ENCODE measurements at places on chromosomes 3 and 15.

DNA sequence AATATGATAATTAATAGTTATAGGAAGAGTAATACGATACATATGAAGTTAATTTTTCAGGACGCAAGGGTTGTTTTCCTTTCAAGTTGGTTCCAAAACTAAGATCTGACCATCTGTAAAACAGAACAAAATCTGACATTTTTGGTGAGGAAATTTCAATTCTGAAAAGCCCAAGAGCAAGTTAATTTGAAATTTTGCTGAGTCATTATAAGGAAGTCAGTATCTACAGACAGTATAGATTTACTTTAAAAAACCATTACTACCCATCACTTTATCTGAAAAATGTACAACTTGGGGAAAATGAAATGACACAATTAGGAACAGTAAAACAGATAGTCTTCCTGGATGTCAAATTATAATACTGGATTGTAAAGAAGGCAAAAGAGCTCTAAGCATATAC, 12.5 kb downstream of the INTS14 start:
- no peak for DNase-seq

DNA sequence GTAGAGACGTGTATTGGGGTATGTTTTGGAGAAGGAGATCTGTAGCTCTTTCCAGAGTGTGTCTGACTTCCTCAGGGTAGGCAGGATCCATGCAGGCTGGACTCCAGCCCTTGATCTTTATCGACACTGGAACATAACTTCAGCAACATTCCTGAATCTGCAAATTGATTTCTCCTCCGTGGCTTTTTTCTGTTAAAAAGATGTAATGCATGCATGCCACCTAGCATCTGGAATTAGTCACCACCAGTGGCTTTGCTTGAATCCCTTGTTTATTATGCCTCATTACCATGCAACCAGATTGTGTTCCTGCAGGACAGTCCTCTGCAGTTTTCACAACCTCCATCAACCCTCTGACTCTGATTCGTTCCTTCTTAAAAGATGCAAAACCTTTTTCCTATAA, 86.1 kb downstream of the CCNL1 start:
- DNase-seq = no peak

- no peak for DNase-seq
These were observed 212.3 kb upstream of the NECTIN3 start for GRCh38 chr3:110859336-110859735.

GRCh38 chr3:9779721-9780457, 10.1 kb upstream of the CAMK1 start:
- peak; percentile 62 for DNase-seq

DNA sequence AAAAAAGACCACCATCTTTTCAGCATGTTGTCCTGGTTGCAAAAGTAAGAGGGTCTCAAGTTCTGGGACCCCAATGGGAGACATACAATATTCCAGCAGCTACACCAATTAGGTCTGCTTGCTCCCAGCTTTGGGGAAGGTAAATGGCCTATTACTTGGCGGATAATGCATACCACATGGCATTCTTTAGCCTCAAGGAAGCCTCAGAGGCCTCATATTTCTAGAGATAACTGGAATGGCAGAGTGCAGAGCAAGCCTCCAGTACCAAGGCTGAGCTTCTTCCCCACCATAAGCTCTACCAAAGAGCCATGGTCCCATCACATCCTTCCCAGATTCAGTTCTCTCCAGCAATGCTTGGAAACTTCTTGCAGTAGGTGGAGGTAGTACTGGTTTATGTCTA, 493.8 kb downstream of the SHQ1 start:
- no peak for DNase-seq

- DNase-seq = no peak
These were observed 179.2 kb downstream of the LSAMP start for GRCh38 chr3:116265976-116266584.

DNA sequence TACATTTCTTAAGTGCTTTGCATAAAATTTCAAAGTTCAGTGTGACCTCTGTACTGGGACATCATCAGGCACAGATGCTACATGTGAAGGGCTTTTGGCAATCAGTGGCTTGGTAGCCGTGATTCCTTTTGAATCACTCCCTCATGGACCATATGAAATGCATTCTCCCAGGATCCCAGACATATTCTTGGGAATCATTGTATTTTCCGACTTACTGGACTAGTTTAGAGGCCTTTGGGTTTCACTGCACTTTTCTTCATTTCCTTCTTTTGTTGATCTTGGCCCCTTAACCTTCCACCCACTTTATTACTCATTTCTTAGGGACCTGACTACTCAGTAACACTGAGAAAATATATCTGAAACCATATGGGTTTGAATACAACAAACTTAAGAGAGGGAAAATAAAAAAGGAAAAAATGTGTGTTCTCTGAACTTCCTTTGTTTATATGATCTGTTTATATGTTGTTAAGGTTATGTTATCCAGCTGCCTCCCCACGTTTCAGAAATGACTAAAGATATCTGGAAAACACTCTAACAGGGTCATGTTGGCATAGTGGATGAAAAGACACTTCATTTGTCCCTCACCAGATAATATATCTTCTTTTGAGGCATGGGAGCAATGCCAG, 35.1 kb downstream of the HMG20A start:
- DNase-seq = no peak

- peak; percentile 57 for DNase-seq
These were observed 23.7 kb upstream of the TPRG1 start for GRCh38 chr3:189148081-189148507.

GRCh38 chr3:174016186-174016585, 618.6 kb downstream of the NLGN1 start:
- no peak for DNase-seq

DNA sequence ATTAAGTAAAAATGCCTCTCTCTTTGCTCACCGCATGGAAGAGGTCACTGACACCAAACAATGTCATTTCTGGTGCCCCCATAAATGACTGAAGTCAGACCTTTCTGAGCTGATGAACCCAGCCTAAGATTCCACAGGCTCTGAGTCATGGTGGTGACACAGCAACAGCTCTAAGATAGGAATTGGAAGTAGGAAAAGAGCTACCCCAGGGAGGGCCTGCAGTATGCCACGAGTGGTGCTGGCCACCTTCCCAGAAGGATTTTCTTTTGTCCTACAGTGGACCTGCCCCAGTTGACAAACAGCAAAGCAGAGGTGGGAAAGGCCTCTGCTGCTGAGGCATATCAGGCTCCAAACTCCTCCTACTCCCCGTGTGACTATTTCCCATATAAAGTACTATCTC, 208.1 kb downstream of the MINAR1 start:
- no peak for DNase-seq

DNA sequence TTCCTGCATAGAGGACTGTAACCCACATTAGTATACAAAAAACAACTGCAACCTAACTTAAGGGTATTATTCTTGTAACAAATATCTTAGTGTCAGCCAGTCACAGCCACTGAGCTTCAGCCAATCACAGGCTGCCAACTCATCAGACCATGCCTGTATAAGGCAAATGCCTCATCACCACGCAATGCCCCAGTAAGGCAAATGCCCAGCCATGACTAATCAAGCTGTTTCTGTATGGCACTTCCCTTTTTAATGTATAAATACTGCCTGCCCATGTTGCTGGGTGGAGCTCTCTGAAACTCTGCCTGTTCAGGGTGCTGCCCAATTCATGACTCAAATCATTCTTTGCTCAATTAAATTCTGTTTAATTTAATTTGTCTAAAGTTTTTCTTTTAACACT, 18.4 kb upstream of the GABRA5 start:
- no peak for DNase-seq

DNA sequence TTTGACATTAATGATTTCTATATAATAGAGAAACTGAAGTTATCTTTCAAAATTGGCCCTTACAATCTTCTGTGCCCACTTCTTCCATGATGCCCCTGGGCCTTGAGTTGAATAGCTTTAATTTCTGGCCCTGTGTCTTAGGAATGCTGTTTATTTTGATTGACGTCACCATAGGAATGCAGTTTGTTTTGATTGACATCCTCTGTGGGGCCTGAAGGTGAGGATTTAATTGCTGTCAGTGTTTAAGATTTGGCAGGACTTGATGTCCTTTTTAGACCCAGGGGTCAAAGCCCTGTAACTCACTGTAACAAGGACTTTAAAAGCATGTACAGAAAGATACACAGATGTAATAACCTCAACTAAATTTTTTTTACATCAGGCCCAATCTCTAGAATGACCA, 83.3 kb downstream of the GLDN start:
- no peak for DNase-seq

DNA sequence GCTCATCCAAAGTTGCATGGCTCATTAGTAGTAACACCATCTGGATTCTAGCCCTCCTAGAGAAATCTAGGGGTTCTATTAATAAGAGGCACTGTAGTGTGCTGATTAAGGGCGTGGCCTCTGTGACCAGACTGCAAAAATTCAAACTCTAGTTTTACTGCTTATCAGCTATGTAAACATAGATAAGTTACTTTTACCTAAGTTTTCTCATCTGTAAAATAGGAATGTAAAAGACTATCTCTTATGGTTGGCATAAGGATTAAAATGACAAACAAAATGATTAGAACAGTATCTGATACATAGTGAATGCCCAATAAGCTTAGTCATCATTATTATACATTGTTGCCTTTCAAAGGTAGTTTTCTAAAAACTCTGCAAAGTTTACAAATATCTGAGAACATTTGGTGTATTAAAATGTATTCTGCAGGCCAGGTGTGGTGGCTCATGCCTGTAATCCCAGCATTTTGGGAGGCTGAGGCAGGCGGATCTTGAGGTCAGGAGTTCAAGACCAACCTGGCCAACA, 4.5 kb downstream of the PTX3 start:
- no peak for DNase-seq

DNA sequence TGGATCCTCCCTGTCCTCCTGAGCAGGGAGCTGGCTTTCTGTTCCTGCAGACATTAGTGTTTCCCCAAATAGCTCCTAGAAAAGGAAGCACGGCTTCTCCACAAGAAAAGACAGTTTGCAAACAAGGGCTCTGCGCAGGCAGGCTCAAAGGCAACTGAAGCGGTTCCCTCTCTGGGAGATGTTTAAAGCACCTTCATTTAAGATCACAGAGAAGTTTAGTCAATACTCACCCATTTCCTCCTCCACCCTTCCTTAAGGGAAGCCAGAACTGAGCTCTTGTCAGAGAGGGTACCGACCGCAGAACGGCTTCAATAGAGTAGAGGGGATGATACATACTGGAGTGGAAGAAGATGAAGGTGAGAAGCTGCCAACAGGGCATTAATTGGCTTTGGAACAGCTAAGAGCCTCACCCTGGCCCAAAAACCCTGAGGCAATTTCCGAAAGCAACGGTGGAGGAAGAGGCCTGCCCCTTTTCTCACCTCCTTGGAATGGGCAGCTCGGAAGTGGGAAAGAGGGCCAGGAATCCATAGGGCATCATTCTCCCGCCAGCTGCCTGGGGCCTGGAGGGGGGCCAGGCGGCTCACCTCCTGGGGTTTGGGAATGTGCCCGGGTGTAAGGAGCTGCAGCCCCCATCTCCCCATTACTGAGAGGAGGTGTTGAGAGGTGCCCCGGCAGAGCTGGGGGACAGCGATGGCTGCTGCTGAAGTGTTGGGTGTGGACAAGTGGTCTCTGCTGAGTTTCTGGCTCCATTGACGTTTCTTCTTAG, 4.8 kb upstream of the EPHB3 start:
- DNase-seq = no peak

DNA sequence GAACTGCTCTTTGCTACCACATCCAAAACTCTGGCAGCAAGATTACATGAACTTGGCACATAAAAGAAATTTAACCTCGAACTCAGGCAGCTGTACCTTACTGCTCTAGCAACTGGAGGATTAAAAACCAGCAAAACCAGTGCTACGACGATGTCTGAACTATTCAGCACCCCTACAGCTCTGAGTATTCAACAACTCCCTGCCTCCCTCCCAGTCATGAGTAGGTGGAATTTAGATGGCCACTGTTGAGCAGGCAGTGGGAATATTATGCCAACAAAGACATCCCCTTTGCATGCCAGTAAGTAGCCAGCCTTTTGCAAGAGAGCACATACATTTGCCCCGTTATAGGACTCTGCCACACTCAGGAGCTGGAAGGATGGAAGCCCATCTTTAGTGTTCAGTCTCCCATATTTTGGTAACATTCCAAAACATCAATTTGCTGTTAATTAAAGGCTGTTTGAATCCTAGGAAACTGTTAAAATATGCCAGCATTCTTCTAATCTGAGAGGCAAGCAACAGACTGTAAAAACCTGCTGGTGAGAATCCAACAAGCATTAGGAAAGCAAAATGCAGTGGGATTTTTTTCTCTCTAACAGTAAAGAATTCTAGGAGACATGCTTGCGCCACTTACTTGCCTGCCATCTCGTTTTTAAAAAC, 85.4 kb downstream of the ZNF385D start:
- no peak for DNase-seq

GRCh38 chr3:98817547-98818041, 54.5 kb downstream of the ST3GAL6 start:
- peak; percentile 65 for DNase-seq

GRCh38 chr15:68218847-68219798, 10.4 kb downstream of the CLN6 start:
- DNase-seq = no peak

DNA sequence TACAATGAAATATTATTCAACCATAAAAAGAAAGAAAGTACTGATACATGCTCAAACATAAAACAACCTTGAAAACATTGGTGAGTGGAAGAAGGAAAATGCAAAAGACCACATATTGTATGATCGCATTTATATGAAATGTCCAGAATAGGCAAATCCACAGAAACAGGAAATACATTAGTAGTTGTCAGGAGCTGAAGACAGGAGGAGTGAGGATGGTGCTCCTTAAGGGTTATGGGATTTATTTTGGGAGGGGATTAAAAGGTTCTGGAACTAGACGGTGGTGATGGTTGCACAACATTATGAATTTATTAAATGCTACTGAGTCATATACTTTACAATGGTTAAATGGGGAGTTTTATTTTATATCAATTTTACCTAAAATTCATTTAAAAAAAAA, 12.1 kb upstream of the MAGI1 start:
- no peak for DNase-seq

- DNase-seq = no peak
These were observed 87.0 kb downstream of the KLHL25 start for GRCh38 chr15:85707519-85708338.

- DNase-seq = no peak
These were observed 13.8 kb upstream of the POLR2M start for GRCh38 chr15:57692709-57693108.

DNA sequence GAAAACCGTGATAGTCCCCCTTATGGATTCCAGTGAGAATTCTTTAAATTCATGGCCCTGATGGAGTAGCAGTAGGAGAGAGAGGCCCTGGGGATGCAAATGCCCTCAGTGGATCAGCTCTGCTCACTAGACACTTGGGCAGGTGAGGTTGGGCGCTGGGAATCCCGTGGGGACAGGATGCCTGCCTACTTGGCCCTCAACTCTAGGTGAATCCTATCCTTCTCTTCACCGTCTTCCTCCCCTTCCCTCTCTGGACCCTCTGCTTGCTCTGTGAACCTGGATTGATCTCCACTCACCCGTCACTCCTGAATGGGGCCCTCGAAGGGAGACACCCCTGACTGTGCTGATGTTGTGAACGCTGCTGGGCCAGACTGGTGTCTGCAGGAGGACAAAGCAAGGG, 77.4 kb downstream of the SEC22A start:
- DNase-seq = no peak

GRCh38 chr3:194586836-194587235, 46.4 kb downstream of the TMEM44 start:
- no peak for DNase-seq

GRCh38 chr15:75713338-75713895, 769 bp upstream of the CSPG4 start:
- no peak for DNase-seq

Measured in globus pallidus (tissue), 1 donor.